Activated CD8-positive, alpha-beta memory T cell treated with anti-CD3 and anti-CD28 coated beads for 1 hour (primary cell): ENCODE measurements at places on chromosomes 16 and 17.

GRCh38 chr16:78607022-78607421 is 507.6 kb downstream of the WWOX start:
- DNase-seq = no peak

GRCh38 chr17:82769041-82769440 is 17.2 kb downstream of the TBCD start:
- no peak for DNase-seq

- DNase-seq = no peak
These were observed 337.5 kb downstream of the SEC14L1 start for GRCh38 chr17:77478281-77478680.

DNA sequence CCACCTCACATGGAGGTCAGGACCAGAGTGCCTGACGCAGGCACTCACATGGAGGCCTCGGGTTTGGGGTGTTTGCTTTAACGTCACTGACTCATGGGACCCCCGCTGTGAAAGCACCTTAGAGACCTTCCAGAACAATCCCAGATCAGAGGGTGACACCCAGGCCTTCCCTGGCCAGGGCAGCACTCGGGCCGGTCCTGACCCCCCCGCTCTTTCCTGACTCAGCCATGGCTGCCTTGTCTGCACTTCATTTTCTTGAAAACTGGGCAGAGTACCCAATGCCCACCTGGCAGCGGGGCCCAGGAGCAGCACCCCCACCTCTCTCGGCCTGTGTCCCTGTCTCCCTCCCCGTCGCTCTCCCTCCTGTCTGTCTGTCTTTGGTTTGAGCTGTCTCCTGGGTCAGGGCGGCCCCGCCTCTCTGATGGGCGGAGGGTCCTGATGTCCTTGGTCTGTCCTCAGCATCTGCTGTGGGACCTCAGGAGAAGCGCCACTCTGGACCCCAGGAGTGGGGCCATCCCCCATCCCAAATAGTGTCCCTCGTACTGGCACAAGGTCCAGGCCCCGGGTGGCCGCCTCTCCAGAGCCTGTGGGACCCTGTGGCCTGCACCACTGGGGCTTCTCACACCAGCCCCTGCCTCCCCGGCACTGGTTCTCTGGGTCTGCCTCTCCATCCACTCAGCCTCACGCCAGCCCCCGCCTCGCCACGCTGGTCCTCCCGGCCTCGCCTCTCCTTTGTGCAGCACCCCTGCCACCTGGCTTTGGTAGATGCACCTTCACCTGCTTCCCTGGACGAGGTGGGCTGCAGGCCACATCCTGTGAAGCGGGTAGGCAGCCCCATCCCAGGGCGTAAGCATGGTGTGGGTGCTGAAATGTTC is 55.9 kb upstream of the ZNF469 start:
- no peak for DNase-seq

- DNase-seq = no peak
These were observed 17.4 kb downstream of the RPA1 start for GRCh38 chr17:1847191-1847590.

GRCh38 chr17:65228734-65229620 is 91.8 kb downstream of the RGS9 start:
- no peak for DNase-seq
